ENCODE measurements at places on chromosomes 12 and 14.

DNA sequence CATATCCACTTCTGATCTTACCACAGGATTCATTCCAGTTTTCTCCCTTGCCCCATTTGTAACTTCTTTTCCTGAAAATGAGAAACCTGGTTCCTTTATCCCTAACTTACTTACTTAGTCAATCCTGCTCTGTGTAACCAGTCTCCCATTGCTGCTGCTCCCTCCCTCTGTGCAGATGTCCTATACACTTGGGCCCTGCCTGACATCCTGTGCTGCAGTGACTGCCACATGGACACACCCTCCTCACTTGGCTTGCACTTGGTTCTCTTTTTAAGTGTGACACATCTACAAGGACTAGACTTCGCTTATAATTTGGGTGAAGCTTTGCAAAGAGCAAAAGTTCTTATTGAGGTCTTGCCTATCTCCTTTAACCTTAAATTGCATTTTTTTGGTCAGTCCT lies 51.4 kb downstream of the FGD4 start:
- no peak for DNase-seq

DNA sequence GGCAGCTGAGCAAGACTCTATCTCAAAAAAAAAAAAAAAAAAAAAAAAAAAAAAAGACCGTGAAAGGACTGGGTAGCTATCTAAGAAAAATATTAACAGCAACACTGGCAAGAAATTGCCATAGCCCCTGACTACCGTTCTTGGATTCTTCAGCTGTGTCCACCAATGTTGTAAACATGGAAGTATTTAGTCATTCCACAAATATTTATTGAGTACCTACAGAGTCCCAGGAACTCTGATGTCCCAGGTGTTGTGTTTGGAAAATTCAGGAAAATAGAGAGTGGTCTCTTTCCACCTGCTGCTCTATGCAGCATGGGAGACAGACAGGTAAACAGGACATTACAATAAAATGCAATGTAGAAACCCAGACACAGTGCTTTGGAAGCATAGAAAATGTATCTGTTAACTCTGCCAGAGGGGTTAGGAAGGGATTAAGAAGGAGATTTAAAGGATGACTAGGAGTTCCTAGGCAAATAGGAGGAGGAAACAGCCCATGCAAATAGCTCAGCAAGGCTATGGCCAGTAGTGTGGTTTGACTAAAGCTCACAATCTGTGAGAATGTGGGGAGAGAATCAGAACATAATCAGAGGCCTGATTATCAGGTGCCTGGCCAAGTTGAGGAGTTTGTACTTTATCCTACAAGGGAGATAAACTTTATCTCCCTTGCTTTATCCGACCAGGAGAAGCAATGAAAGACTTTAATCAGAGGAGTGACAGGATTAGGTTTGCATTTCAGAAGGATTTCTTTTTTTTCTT lies 2.1 kb upstream of the DLST start:
- no peak for DNase-seq

GRCh38 chr12:109925185-109925840 lies 25.2 kb downstream of the TCHP start:
- DNase-seq: no peak

DNA sequence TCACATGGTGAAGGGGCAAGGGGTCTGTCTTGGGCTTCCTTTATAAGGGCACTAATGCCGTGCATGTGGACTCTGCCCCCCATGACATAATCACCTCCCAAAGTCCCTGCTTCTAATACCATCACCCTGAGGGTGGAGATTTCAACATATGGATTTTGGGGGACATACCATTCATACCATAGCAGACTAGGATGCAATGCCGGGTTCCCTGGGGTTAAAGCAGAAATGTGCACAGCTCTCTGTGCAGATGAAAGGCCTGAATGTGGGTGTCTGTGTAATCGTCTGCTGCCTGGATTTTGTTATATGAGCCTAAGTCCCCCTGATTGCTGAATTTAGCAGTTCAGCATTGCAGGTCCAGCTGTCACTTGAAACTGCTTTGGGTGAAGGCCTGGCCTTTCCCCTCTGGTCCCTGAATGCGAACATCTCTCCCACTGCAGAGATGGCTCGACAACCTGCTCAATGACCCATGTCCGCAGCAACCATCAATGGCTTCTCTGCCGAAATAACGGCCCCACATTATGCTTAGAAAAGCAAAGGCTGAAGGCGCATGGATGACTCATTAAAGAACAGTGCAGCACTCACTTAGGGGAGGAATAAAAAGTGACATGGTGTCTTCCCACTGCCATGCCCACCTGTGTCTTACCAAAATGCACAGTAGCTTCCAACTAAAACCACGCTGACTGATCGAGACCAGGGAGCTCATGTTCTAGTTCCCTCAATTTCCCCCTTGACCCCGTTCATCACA lies 286.3 kb downstream of the DPF3 start:
- no peak for DNase-seq

DNA sequence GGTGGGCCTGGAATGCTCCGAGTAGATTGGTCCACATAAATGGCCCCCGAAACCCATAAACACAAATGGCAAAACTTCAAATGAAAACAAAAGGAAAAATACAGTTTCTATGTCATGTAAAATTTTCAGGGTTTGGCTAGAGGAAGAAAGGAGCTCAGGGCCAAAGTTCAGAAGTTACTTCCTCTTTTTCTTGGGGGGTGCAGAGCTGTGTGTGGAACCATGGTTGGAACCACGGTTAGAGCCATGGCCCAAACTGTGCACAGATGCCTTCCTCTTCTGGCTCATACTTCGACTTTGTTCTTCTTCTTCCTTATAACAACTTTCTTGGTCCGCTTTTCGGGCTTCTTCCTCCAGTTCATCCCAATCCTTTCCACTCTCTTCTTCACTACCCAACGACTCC lies 51.7 kb downstream of the MGST1 start:
- no peak for DNase-seq

DNA sequence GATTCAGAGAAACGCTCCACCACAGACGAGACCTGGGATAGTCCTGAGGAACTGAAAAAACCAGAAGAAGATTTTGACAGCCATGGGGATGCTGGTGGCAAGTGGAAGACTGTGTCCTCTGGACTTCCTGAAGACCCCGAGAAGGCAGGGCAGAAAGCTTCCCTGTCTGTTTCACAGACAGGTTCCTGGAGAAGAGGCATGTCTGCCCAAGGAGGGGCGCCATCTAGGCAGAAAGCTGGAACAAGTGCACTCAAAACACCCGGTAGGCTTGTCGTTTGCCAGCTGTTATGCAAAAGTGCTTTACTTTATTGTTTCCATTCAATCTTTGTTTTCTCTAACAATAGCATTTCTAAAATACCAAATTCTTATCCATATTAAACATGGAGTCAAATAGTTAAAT lies 287.3 kb downstream of the NAV3 start:
- DNase-seq: no peak

- DNase-seq: no peak
These were observed 7.5 kb upstream of the KLRK1 start for GRCh38 chr12:10397296-10397695.

DNA sequence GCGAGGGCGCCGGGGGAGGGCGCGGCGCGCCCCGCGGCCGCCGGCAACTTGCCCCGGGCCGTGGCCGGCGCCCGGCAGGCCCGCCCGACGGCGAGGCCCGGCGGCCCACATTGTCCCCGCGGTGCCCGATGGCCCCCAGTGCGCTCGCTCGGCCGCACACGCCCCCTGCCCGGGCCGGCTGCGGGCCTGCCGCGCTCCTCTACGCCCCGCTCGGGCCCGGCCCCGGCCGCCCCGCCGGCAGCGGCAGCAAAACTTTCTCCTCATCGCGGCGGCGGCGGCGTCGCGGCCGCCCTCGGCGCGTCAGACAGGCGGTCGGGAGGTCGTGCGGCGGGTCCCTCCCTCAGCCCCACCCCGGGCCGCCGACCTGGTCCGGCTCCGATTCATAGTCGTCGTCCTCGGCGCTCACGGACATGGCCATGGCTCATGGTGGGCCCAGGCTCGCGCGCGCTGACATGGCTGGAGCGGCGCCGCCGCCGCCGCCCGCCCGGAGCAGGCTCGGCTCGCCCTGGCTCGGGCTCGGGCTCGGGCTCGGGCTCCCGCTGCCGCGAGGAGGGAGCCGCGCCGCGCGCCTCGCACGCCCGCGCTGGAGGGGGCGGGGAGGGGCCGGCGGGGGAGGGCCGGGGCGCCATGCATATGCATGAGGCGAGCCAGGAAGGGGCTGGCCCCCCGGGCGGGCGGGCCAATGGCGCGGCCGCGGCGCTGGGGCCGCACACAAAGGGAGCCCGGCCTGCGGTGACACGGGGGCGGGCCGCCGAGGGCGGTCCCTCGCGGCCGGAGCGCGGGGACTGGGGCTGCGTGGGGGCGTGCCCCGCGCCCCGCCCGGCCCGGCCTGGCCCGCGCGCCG lies 67.1 kb downstream of the RNF34 start:
- DNase-seq: peak; percentile 99

- no peak for DNase-seq
These were observed 224.7 kb upstream of the EGLN3 start for GRCh38 chr14:34175574-34175973.

- no peak for DNase-seq
These were observed 63.3 kb downstream of the CALM1 start for GRCh38 chr14:90460136-90460535.

GRCh38 chr14:105041841-105042765 lies 21.2 kb upstream of the CDCA4 start:
- no peak for DNase-seq

DNA sequence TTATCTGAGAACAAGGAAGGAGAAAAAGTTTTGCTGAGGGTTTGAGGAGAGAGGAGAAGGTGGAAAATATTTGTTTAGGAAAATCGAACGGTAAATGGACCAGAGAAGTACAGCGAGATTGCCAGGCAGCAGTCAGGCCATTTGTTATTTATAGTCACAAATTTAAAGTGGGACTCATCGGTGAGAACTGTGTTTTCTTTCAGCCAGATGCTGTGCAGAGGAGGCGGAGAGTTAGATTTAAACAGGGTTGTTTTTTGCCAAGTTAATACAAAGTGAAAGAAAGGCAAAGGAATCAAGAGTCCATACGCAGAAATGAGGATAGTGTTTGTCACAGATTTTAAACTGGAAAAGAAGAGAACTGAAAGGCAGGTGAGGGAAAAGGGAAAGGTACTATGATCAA lies 200.6 kb upstream of the CNOT2 start:
- DNase-seq: no peak

GRCh38 chr12:50222275-50222783 lies 55.2 kb upstream of the CERS5 start:
- DNase-seq: peak; percentile 51

GRCh38 chr14:23430723-23431085 lies 4.8 kb downstream of the MYH7 start:
- DNase-seq: no peak

- DNase-seq: no peak
These were observed 13.9 kb downstream of the TMEM119 start for GRCh38 chr12:108583991-108584390.

DNA sequence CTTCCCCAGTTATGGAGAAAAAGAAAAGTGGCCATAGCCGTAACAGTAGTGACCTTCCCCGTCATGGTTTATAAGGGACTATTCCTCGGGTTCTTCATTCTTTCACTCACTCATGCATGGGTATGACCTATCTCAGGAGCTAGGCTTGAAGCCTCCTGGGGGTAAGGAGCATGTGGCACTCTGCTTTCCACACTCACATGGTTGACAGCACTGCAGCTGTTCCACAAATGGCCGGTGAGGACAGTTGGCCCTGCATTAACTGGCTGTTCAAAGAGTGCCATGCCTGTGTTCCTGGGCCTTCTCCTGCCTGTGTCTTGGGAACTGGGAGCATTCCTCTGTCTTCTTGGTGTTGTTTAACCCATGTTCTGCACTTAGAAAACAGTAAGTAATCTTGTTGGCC lies 66.2 kb upstream of the PNMA1 start:
- no peak for DNase-seq

- DNase-seq: no peak
These were observed 244.2 kb downstream of the CACNA1C start for GRCh38 chr12:2297004-2297403.

DNA sequence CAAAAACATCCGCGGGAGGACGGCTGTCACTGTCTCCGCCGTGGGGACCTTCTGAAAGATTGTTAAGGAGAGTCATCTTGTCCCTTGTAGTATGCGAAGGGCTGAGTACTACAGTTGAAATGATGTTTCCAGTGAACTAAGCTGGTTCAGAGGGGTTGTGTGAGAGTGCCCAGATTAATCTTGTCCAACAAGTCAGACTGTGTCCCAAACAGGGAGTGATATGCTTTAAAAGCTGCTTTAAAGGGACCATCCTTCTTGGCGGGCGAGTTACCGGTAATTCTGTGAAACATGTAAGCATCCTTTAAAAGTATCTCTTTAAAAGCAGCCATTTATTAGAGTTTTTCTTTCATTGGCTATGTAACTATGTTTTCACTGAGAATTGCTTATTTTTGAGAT lies 1.1 kb downstream of the WDR20 start:
- no peak for DNase-seq

DNA sequence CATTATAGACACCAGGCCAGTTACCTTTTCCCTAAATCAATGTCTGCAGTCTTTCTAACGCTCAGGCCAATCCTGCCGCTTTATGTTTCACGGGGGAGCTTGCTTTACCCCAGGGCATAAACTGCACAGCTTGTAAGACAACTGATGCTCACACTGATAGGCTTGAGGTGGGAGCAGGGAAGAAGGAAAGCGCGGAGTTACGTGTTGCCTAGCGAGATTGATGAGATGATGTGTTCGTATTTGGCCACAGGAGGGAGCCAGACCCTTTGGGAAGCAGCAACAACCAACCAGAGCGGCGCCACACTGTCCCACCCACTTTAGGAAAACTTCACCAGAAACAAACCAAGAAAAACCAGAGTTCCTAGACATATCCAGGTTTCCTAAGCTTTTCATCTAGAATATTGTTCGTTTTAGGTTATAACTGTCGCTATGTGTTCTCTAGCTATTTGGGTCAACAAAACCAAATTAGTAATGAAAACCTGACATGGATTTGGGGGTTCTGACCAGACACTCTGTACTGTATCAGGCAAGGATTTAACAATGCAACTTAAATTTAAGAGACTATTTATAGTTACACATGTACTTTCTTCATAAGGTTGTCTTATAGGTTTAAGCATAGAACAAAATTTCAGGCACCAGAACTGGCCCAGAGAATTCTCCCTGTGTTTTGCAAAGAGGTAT lies 2.4 kb downstream of the IL26 start:
- peak; percentile 74 for DNase-seq

DNA sequence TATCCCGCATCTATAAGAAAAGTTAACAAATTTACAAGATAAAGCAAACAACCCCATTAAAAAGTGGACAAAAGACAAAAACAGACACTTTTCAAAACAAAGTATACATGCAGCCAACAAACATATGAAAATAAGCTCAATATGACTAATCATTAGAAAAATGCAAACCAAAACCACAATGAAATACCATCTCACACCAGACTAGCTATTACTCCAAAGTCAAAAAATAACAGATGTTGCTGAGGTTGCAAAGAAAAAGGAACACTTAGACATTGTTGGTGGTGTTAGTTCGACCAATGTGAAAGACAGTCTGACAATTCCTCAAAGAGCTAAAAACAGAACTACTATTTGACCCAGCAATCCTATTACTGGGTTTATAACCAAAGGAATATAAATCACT lies 968.6 kb upstream of the USP15 start:
- no peak for DNase-seq

Data from GM20000 (cell line).